ENCODE measurements at places on chromosomes 2 and 18. TPM values are rescaled to one million over a fixed set of nuclear protein-coding genes. Genes with fewer than 3 reads are reported as not detected.

GRCh38 chr18:47777626-47778025 is 152.8 kb downstream of the SMAD2 start:
- no peak for DNase-seq
- H3K36me3 ChIP-seq, result no peaks in the 10 kb centered on the region
- H3K4me1 ChIP-seq, result peaks cover 10% of the 10 kb centered on the region
- H3K4me3 ChIP-seq, result no peak overlapping the region

GRCh38 chr2:218773881-218774280 is 8.1 kb upstream of the CYP27A1 start:
- no peak overlapping the region for H3K27ac ChIP-seq
- H3K4me3 ChIP-seq, result no peak overlapping the region
- no peaks in the 10 kb centered on the region for H3K4me1 ChIP-seq
- H3K36me3 ChIP-seq, result no peaks in the 10 kb centered on the region

- no peak for DNase-seq
- no peaks in the 10 kb centered on the region for H3K27me3 ChIP-seq
- H3K4me1 ChIP-seq, result no peaks in the 10 kb centered on the region
- no peaks in the 10 kb centered on the region for H3K36me3 ChIP-seq
- H3K27ac ChIP-seq, result no peak overlapping the region
Measured at GRCh38 chr2:240384711-240385450, 50.6 kb upstream of the GPC1 start.

- DNase-seq, result no peak
- no peak overlapping the region for H3K27ac ChIP-seq
- H3K4me1 ChIP-seq, result no peaks in the 10 kb centered on the region
- H3K27me3 ChIP-seq, result peaks cover 2% of the 10 kb centered on the region
- H3K4me3 ChIP-seq, result no peak overlapping the region
Measured at GRCh38 chr2:171625006-171625405, 62.3 kb upstream of the DYNC1I2 start.

GRCh38 chr18:26271917-26272549 is 45.8 kb downstream of the TAF4B start:
- H3K27me3 ChIP-seq, result no peaks in the 10 kb centered on the region
- peaks cover 73% of the 10 kb centered on the region for H3K36me3 ChIP-seq
- DNase-seq, result no peak
- H3K4me1 ChIP-seq, result peaks cover 31% of the 10 kb centered on the region
- 0 out of 2 replicates have a peak overlapping the region, but pooled peaks have one; percentile 40 for H3K27ac ChIP-seq
- H3K4me3 ChIP-seq, result no peak overlapping the region

DNA sequence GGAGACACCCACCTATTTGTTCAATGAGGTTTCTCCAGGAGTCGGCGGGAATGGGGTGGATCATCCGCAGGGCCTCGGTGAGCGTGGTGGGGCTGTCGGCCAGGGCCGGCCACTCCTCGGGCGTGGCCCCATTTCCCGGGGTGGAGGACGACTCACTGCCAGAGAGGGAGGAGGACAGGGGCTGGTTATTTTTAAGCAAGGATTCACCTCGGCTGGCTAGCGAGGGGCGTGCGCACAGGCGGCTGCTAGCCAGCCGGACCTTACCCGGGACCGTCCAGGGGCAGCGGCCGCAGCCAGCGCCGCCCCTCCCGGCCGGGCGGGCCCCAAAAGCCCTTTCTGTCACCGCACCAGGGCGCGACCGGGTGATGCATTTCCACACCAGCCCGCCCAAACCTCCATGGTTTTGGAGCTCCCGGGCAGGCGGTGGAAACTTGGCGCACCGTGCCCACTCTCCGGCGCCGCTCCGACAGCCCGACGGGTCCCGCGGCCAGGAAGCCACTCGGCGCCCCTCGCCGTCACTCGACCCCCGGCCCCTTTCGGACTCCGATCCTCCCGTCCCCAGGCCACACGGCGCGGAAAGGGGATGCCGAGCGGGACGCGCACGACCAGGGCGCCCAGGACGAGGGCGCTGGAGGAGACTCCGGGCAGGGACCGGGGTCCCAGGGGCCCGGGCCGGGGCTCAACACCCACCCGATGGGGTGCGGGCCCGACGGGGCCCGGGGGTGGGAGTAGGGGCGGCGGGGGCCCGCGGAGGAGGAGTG is 57.1 kb downstream of the SNORC start:
- no peaks in the 10 kb centered on the region for H3K4me1 ChIP-seq
- no peak overlapping the region for H3K4me3 ChIP-seq
- no peak overlapping the region for H3K27ac ChIP-seq
- H3K27me3 ChIP-seq, result no peaks in the 10 kb centered on the region
- DNase-seq, result no peak

DNA sequence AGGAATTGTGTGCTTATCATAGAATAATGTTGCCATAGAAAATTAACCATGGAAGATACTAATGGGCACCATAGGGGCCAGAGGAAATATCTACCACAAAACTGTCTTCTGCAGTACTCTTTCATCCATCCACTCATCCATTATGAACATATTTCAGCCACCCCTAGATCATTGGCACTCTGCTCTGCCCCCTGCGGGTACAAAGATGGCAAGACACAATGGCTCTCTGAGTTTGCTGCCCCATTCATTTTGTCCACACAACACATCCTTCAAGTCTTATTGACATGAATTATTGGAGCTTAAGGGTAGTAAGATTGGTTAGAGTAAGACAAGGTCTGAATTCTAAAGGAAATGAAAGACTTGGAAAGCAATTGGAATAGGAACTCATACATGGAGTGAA is 1224.7 kb upstream of the CELF4 start:
- no peak overlapping the region for H3K27ac ChIP-seq
- no peaks in the 10 kb centered on the region for H3K27me3 ChIP-seq
- DNase-seq, result peak; percentile 47
- H3K4me3 ChIP-seq, result no peak overlapping the region

DNA sequence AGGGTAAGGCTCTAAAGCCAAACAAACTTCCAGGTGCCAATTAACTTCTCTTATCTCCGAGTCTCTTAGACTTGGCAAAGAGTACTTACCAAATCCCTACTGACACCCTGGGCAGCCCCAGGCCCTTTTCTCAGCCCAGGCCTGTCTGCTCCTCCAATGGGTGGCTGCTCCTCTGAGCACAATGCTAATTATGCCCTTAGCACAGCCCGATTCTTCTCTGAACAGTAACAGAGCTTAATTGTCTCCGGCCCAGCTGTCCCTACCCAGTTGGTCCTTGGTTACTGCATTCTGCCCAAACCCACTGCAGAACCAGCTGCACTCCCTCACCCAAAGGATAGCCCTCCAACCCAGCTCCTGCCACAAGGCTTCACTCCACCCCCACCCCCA is 110.3 kb downstream of the SMAD7 start:
- H3K4me1 ChIP-seq, result peaks cover 17% of the 10 kb centered on the region
- no peak overlapping the region for H3K27ac ChIP-seq
- no peaks in the 10 kb centered on the region for H3K36me3 ChIP-seq
- no peak for DNase-seq
- no peaks in the 10 kb centered on the region for H3K27me3 ChIP-seq

DNA sequence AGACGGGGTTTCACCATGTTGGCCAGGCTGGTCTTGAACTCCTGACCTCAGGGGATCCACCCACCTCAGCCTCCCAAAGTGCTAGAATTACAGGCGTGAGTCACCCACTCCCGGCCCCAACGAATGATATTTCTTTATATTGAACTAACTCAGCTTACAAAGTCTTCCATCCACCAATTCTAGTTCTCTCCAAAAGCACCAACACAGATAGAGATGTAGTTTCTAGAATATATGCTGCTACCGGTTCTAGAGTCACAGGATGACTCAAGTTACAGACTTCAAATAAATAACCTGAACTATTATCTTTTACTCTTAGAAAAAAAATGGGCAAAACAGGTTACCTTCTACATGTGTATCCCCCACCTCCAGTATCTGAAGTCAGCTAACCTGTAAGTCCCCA is 9.2 kb downstream of the ACAA2 start:
- H3K27me3 ChIP-seq, result no peaks in the 10 kb centered on the region
- H3K4me3 ChIP-seq, result no peak overlapping the region
- no peak for DNase-seq

GRCh38 chr18:75727456-75727855 is 300.0 kb upstream of the SMIM21 start:
- DNase-seq, result peak; percentile 87
- no peaks in the 10 kb centered on the region for H3K27me3 ChIP-seq
- H3K4me3 ChIP-seq, result no peak overlapping the region
- H3K36me3 ChIP-seq, result no peaks in the 10 kb centered on the region

GRCh38 chr2:27509326-27509725 is 12.7 kb downstream of the GCKR start:
- no peak overlapping the region for H3K27ac ChIP-seq
- H3K36me3 ChIP-seq, result no peaks in the 10 kb centered on the region
- no peak for DNase-seq
- H3K27me3 ChIP-seq, result no peaks in the 10 kb centered on the region
- H3K4me3 ChIP-seq, result no peak overlapping the region

DNA sequence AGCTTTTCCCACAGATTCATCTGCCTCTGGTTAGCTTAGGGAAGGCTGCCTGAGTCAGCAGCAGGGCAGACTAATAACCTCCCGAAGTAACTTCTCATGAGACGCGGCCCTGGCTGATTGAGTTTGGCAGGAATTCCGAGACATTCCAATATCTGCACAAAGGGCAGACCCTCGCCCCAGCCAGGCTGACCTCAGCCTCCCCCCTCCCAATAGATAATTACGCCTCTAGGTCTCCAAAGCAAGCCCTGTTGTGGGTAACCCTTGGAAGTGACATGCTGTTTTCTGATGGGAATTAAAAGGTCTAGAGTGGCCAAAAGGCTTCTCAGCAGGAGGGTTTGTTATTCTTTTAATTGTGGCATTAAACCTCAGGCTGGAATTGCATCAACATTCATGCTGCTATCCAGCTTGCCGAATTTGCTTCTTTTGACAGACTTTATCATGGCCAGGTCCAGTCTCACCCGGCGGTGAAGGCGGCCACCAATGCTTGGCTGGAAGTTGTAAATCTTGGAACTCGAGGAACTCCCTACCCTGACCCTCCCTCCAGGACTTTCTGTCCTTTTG is 98.0 kb upstream of the SLC14A2 start:
- H3K27ac ChIP-seq, result no peak overlapping the region
- no peaks in the 10 kb centered on the region for H3K36me3 ChIP-seq
- no peak for DNase-seq
- H3K4me1 ChIP-seq, result peaks cover 5% of the 10 kb centered on the region

DNA sequence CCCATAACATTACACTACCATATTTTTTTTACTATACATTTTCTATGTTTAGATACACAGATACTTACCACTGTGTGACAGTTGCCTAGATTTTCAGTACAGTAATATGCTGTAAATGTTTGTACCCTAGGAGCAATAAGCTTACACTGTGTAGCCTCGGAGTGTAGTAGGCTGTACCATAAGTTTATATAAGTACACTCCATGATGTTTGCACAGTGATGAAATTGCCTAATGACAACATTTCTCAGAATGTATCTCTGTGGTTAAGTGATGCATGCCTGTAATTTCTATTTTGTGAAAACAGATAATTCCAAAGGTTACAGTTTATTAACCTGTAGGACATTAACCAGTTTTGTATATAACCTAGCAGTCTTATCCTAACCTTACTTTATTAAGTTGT is 128.1 kb upstream of the RBMS1 start:
- no peaks in the 10 kb centered on the region for H3K36me3 ChIP-seq
- DNase-seq, result no peak
- H3K4me3 ChIP-seq, result no peak overlapping the region
- H3K27me3 ChIP-seq, result no peaks in the 10 kb centered on the region
- H3K4me1 ChIP-seq, result 0 out of 2 replicates have a peak, but pooled peaks cover 3% of the 10 kb centered on the region

DNA sequence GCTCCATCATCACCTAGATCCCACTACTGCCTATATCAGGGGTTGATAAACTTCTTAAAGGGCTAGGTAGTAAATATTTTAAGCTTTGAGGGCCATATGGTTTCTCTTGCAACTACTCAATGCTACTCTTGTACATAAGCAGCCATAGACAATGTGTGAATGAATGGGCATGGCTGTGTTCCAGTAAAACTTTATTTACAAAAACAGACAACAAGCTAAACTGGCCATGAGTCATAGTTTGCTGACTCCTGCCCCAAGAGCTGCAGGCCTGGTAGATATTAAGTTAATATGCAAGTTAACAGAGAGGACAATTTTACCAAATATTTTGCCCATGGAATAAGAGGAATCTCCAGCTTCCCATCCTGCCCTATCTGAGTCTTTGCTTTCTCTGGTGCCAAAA is 29.8 kb upstream of the MYO3B start:
- no peaks in the 10 kb centered on the region for H3K36me3 ChIP-seq
- peaks cover 41% of the 10 kb centered on the region for H3K4me1 ChIP-seq
- H3K4me3 ChIP-seq, result no peak overlapping the region
- no peaks in the 10 kb centered on the region for H3K27me3 ChIP-seq
- no peak overlapping the region for H3K27ac ChIP-seq

DNA sequence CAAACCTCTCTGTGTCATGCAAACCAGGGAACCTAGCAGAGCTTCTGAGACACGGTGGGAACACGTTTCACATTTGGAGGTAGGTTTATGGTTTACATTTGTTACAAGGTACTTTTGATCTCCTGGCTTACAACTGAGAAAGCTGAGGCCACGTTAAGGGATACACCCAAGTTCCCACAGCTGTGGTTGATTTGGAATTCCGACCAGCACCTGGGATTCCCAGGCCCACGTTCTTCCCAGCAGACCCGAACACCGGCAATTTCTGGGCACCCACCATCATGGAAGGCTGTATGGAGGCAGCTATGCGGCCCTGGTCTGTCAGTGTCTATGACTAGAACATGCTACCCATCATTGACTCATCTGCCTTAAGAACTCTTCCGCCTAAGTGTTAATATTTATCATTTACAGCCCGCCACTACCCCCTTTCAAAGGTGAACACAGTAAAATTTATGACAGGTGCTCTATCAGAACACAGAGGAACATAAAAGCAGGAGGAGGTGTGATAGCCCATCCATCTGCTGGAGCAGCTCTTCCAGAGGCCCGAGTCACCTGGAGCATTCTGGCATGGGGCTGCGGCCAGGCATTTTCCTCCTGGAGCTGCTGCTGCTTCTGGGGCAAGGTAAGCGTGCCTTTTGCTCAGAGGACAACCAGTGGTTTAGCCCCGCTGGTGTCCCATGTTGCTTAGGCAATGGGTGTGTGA is at the start of gene PLB1:
TSS of gene PLB1 (plus strand) at position 510 of the 700 bp plus-strand sequence. CDS start at position 565, 55 bp downstream.
- no peak within 1 kb of the TSS for H3K27ac ChIP-seq
- H3K4me3 ChIP-seq, result no peak within 1 kb of the TSS
- no peaks in the 10 kb centered on the region for H3K36me3 ChIP-seq
- no peaks in the 10 kb centered on the region for H3K4me1 ChIP-seq

- H3K36me3 ChIP-seq, result no peaks in the 10 kb centered on the region
- no peaks in the 10 kb centered on the region for H3K27me3 ChIP-seq
- no peak for DNase-seq
- H3K27ac ChIP-seq, result no peak overlapping the region
- H3K4me3 ChIP-seq, result no peak overlapping the region
Measured at GRCh38 chr2:160005908-160006307, 56.5 kb downstream of the PLA2R1 start.

DNA sequence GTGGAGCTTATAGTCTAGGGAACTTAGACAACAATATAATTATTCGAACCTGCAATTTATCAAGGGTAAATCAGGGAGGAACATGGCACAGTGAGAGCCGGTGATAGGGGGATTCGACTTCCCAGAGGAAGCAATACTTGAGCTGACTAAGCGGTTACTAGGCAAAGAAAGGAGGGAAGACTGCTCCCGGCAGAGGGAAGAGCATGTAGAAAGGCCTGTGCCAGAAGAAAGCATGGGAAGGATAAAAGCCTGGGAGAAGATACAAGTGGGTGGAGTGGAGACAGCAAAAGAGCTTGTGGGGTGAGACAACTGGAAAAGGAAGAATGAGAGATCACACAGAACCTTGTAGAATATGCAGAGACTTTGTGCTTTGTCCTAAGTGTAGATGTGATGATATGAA is 93.3 kb downstream of the MARCHF4 start:
- H3K27ac ChIP-seq, result no peak overlapping the region
- DNase-seq, result no peak
- no peaks in the 10 kb centered on the region for H3K36me3 ChIP-seq

CACNB4 gene
- total RNA-seq, result 0.22 TPM

ZNF236 gene
- total RNA-seq, result 28.7 TPM

HOXD10 gene
- total RNA-seq, result not detected

FBXO36 gene
- total RNA-seq, result 0.11 TPM

UGT1A4 gene
- not detected for total RNA-seq

CAVIN2 gene
- 3.1 TPM for total RNA-seq

ANKRD30B gene
- not detected for total RNA-seq

MGAT4A gene
- total RNA-seq, result 0.15 TPM
